ENCODE measurements at places on chromosomes 12 and 14.

DNA sequence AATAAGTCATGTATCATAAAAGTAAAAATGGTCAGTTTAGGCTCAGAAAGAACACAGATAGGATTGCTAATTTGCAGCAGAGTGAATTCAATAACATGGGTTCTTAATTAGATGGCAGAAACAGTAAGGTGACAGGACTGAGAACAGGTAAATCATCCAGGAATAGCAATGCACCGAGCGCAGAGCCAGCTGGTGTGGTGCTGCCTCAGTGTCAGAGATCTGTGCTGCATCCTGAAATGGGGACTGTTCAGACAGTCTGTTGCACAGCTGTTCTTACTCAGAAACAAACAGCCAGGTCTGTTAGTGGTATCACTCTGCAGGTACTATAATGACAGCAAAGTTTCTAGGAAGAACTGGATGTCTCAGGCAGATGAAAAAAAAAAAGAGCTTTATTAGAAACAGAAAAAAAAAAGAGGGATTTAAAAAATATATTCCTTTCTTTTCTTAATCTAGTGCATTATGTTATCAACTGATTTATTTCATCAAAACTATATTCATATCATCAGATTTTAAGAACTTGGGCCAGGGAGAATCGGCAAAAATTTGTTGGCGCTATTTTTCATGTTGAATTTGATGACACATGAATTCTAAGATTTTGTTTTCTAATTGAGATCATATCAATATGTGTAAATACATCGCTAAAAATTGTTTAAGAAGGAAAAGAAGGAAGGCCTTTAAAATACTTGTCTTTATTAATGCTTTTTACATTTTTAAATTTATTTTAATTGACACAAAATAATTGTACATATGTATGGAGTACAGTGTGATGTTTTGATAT, 501.8 kb downstream of the PRKD1 start:
- DNase-seq, result no peak

DNA sequence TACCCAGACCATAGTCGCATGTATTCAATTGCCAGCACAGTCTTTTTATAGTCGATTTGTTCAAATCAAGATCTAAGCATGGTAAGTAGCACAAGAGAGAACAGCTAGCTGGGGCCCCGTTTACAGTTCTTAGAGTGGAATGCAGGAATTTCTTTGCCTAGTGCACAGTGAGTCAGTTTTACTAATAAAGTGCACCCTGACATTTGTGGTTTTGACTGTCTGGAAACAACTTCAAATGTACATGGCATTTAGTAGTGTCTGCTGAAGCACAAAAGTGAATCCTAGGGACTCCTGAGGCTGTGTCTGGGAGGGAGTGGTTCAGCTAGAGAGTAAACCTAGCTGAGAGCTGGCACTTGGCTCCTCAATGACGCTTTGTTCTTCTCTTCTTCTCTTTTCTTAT, 64.9 kb downstream of the TMX1 start:
- no peak for DNase-seq

DNA sequence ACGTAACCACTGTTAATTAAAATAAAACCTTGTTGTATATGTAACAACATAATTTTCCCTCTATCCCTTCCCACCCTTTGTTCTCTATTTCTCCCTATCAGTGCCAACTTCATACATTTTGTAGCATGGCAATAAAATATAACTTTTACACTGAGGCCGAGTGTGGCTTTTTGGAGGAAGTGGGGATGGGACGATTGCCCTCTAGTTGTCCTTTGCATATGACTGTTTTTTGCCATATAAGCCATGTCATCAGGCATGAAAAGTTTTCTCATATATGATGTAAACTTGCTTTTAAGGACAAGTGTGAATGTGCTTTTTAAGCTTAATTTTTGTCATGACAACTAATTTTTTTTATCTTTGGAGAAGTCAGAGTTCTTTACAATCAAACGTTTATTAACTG, 6.2 kb upstream of the CCT2 start:
- no peak for DNase-seq

DNA sequence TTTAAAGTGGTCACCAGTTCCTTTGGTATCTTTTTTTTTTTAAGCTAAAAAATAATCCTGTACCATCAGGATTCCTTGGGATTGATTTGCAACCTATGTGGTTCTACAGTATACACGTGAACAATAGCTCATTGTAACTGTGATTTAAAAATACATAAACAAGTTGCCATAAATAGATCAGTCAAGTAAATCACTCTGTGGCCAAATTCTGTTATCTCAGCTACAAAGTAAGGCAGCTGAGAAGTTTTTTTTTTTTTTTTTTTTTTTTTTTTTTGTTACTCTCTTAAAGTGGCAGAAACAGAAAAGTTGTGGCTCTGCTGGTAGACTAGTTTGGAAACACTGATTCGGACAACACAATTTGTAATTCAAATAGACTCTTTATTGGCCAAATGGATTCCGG, 104.5 kb downstream of the PRICKLE1 start:
- no peak for DNase-seq

GRCh38 chr14:22210026-22210425, 379.0 kb downstream of the DAD1 start:
- DNase-seq, result no peak

DNA sequence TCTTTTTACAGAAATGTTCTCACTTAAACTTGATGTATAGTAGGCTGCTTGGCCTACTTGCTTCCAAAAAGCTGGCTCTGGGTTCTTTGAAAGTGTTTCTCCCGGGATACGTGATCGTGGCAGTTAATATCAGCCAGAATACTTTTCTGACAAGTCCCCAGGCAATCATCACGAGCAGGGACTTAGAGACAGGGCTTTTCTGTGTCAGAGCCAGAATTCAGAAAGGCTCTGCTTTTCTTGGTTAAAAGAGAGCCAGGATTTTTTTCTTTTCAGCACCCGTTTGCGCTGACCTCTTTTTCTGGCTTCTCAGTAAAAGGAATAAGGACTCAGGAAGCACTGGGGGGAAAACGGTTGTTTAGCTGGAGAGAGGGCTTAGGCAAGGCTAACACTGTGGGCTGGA, 57.8 kb upstream of the ARHGAP5 start:
- no peak for DNase-seq

DNA sequence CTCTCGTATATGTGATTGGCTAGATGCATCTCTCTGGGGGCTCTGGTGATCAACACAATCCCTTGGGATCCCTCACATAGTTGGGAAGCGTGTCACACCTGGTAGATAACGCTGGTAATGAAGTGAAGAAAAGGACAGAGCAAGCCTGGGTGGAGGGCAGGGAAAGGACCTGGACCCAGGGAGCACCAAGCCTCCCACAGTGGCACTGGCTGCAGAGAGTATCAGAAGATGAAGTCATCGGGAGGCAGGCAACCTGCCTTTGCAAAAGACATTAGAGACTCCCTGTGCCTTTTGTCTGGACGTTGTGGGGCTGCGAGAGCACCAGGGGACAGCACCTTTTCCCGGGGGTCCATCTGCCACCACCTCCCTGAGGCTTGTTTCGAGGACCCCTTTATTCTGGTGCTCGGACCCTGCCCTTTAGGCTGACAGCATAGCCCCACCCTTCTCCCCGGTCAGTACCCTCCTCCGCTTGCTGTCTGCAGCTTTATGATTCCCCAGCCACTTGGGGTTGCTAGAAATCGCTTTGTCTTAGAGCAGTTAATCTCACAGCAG, 116.4 kb downstream of the EML1 start:
- DNase-seq, result no peak

GRCh38 chr12:11446372-11446771, 51.0 kb upstream of the PRB2 start:
- DNase-seq, result no peak

DNA sequence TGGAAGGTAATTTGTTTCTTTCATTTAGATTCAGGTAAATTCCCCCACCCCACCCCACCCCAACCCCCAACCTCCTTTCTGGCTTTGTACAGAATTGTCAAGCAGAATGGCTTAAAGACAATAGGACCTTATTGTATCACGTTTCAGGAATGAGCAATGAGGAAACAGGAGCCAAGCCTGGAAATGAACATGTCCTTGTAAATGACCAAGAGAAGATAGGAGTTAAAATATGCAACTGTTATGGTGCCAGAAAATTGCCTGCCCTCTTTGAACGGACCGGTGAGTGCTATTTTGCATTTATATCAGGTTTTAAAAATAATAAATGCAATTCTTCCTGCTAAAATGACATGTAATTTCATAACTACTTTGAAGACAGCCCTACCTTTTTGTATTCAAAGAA, 141.6 kb upstream of the PELI2 start:
- no peak for DNase-seq

GRCh38 chr12:110762891-110763290, 20.2 kb upstream of the PPP1CC start:
- DNase-seq, result no peak

GRCh38 chr12:100733817-100734593, 60.6 kb upstream of the ANO4 start:
- DNase-seq, result no peak

DNA sequence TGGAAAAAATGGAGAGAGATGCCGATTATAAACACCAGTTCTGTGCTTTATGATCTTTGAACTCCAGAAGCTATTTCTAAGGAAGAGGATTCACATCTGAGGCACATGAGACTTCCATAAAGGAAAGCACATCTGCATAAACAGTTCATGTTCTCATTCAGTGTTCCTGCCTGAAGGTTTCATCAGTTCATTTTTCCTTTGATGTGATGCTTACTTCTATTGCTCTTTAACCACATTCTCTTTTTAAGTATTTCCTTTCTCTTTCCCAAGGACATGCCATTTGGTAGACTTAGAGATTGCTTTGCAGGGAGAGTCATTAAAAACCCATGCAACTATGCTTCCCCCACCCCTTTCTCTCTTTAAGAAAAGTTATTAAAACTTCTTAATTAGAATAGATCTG, 387.0 kb upstream of the FLRT2 start:
- DNase-seq, result no peak

DNA sequence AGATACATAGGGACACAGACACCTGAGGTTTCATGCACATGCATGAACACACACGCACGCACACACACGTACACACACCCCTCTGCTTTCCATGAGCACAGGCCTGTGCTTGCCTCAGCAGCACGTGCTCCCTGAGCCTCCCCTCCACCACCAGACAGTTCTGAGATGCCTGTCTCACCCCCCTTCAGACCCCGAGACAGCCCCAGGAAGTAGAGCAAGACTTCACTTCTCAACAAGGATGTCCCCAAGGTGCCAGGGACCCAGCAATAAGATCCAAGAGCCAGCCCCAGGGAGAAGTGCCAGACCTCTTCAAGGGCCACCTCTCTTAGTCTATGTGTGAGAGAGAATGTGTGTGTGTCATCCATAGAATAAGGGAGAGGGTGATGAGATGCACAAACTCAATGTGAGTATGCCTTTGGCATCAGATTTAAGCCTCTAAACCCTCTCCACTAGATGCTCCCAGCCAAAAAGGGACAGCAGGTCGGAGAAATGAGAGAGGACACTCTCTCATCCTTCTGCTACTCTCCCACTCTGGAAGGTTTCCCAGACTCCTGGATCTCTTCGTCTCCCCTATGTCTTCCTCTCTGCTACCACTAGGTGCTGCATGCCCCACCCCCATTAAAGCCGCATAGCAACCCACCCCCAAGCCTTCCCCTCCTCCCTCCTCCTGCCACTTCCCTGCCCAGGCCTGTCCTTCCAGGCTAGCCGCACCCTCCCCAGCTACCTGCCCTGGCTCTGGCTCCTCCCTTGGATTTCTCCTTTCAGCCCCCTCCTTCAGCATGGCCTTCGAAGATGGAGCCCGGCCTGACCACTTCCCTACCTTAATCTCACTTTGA, 7.7 kb downstream of the RARG start:
- DNase-seq, result no peak

DNA sequence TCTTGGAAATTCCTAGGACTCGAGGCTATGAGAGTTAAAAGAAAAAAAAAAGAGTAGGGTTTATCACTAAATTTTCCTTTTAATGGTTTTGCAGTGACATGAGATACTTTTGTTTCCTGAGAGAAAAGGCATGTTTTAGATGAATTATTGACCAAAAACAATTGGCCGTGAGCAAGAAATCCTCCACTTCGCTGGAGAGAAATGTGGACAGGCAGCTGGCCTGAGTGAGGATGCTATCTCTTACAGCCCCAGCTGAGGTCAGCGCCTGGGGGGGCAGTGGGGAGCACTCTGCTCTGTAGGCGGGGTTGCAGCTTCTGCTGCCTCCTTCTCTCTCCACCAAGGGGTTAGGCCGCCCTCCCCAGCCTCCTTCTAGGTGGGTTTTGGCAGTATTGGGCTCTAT, 54.7 kb downstream of the PRIMA1 start:
- no peak for DNase-seq

DNA sequence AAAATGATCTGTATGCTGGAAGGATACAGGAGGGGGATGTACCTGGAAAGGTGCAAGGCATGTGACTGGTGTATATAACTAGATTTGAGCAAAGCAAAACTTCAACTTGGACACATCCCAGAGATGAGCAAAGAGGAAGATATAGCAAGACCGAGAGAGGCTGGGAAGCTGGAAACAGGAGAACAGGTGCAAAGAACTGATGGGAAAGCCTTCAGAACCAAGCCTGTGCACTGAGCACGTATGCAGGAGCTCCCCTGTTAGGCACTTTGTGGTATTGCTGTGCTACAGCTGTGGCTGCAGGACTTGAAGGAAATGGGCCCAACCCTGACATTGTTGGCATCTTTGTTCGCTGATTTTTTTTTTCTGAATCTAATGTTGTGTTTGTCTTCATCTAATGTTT, 120.7 kb upstream of the PWP1 start:
- DNase-seq, result no peak

DNA sequence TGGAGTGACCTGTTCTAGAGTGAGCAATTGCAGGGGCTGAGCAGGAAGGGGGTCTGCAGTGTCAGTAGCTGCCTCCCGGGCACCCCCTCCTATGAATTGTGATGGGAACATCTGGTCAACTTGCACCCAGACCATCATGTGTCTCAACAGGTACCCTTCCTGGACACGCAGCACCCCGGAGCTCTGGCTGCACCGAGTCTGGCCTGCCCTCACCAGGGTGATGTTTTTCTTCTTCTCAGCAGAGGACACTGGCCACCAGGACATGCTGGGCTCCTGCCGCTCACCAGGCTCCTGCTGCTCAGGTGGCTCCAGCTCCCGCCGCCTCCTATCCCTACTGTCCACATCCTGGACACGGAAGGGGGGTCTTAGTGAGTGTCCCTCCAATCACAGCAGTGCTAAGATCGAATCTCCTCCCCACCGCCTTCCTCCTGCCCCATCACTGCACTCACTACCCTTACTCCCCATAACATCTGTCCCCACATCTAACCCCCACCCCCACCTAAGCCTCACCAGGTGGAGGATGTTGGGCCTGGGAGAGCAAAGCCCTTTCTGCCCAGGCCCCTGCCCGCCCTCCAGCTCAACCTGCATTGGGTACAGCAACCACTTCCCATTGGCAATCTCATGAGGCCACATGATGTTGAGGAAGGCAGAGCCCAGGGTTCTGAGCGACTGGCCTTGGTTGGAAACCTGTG, 14.9 kb downstream of the ITGA7 start:
- DNase-seq, result no peak

DNA sequence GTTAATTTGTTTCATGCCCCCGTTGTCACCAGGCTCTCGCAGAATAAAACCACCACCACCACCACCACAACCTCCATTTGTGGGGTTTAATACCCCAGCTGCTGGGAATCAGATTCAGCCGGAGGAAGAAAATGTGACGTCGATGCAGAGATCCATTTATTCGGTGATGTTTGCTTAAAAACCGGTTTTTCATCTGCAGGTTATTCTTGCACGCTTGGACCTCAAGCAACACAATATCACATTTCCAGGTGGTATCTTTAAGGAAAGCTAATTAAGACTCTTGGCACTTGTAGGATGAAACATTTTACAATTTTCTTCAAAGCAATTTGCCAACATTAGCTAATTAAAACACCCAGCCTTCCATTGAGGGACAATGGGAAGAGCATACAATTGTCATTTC, 39.8 kb downstream of the SPRING1 start:
- no peak for DNase-seq

All from stimulated activated CD8-positive, alpha-beta memory T cell treated with anti-CD3 and anti-CD28 coated beads, Interleukin-4, amount 100 ng/mL, for 1 hour (primary cell).